ENCODE measurements at places on chromosomes 5 and 9.

DNA sequence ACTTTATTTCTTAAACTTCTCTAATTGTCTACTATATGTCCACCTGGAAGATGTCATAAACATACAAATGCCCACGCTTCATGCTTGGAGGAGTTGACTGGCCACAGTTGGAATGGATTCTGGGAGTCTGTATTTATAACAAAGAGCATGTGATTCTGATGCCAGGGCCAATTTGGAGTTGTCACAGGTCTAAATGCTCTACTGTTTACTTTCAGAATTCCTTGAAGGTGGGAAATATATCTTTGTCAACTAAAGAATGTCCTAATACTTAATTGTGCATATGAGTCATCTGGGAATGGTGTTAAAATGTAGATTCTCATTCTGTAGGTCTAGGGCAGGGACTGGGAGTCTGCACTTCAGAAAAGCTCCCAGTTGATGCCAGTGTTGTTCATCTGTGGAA is 196.1 kb downstream of the ANXA1 start:
- DNase-seq, result no peak

DNA sequence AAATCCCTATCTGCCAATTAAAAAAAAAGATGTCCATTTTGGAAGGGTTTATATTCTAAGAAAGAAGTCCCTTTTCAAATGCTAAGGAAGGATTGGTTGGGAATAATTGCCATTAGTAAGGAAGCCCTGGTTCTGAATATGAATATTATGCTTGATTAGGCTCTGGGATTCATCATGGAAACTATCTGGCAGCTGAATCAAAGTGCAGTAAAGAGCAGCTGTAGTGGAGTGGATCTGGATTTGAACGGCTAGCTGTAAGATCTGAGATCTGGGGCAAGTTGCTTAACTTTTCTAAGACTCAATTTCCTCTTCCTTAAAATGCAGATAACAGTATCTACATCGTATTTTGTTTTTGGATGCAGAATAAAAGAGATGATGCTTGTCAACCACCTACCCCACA is 10.5 kb downstream of the IL12B start:
- no peak for DNase-seq

DNA sequence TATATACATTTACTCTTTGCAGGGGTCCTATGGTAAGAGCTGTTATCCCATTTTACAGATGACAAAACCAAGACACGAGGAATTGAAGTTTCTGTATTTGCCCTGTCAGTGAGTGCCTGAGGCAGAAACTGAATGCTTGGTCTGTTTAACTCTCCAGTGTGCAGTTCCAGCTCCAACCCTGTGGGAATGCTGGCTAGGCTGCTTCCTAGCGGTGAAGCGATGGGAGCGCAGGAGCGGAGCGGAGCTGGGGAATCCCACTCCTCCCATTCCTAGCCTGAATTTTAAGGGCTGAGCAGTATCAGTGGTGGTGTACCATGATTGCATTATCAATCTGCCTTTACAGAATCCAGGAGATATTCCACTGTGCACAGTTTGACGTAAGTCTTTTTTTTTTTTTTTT is 202.3 kb downstream of the LRRC70 start:
- no peak for DNase-seq

GRCh38 chr9:130040984-130041647 is 1.9 kb downstream of the FNBP1 start:
- no peak for DNase-seq

- no peak for DNase-seq
These were observed 937 bp downstream of the TMOD1 start for GRCh38 chr9:97502222-97502983.

DNA sequence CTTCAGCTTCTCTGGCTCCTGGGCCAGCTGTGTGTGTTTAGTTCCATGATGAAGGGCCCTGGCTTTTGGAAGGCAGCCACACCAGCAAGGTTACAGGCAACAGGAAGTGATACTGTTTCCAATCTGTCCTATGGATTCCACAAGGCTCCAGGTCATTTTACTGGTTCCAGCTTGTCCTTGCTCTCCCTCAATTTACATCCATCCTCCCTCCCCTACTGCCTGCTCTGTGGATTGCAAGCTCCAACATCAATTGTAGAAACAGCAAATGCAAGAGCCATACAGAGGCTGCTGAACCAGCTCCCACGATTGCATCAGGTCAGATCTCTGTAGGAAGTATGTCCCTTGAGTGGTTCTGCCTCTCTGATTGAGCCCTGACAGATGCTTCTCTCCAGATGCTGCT is 409.8 kb downstream of the NTRK2 start:
- DNase-seq, result no peak

GRCh38 chr9:27940535-27940934 is 367.3 kb upstream of the C9orf72 start:
- no peak for DNase-seq

- DNase-seq, result no peak
These were observed 236.3 kb downstream of the ARHGAP26 start for GRCh38 chr5:143006501-143006900.

- DNase-seq, result no peak
These were observed 20.1 kb downstream of the SYK start for GRCh38 chr9:90821697-90822096.

DNA sequence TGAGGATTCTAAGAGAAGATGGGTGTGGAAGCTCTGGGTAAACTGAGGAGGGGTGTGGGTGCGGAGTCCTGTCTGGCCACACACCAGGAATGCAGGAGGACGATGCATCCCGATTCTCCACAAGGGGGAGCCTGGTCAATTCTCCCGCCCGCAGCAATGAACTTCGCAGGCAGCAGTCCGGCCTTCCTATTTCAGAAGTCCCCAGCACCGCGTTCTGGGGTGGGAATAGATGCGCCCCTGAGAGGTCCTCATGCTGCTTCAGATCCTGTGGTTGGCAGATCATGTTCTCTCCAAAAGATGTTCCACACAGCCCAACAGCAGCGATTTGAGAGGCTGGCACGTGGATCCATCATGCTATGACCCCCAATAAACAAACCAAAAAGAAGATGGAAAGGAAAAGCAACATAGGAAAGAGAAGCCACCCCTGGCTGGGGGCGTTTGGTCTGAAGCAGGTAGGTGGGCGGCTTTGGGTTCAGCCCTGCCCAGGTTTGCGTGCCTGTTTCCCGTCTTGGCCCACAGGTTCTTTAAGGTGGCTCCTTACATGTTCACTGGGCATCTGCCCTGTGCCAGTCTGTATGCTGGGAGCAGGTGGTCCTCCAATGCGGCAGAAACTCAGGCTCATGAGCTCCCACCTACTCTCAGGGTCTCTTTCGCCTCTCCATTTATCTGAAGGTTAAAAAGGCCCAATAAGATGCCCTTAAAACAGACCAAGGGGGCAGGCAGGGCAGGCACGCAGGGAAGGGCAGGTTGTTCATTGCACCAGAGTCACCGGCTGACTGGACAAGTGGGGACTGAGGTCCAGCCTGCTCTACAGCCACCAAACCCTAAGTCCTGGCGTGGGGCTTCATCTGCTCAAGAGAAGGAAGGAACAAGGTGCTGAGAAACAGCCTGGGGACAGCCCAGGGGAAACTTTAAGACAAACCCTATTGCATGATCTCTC is 171.6 kb downstream of the PAX5 start:
- DNase-seq, result no peak

DNA sequence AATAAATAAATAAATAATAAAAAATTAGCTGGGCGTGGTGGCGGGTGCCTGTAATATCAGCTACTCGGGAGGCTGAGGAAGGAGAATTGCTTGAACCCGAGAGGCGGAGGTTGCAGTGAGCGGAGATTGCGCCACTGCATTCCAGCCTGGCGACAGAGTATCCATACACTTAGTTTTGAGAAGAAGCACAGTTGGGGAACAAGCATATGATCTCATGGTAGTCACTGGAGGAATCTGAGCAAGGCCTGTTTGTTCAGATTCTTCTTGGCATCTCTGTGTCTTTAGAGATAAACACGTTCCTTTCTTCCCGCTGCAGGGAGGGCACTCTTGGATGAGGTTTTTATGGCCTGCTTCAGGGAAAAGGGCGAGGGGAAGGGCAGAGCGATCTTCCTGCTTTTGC is 15.6 kb upstream of the DENND1A start:
- DNase-seq, result no peak

DNA sequence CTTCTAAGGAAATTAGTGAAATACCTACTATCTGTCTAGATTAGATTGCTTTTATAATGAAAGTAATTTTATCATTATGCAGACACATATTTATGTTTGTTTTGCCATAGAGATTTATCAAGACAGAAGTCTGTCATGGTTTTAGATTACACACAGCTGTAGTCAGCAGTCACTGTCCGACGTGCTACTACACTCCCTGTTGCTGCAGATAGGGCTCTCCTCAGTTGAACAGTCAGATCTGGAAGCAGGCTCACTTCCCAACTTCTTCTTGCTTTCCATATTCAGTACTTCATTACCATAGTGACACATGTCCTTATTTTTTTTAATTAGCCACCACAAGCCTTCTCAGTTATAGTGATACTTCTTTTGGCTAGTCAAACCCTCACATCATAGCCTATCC is 329.9 kb upstream of the ITGA1 start:
- DNase-seq, result no peak

DNA sequence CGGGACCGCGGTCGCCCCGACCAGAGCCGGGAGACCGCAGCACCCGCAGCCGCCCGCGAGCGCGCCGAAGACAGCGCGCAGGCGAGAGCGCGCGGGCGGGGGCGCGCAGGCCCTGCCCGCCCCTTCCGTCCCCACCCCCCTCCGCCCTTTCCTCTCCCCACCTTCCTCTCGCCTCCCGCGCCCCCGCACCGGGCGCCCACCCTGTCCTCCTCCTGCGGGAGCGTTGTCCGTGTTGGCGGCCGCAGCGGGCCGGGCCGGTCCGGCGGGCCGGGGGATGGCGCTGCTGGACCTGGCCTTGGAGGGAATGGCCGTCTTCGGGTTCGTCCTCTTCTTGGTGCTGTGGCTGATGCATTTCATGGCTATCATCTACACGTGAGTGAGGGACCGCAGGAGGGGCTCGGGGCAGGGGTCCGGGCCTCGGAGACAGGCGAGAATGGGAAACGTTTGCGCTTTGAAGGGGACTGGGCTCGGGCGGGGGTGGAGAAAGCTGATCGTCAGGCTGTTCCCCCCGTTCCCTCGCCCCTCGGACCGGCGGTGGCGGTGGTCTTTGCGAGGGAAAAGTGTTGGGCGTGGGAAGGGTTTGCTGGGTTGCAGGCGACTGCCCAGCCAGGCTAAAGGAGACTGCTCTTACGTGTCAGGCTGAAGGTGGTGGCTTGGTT is 457 bp downstream of the UGCG start:
- DNase-seq, result peak; percentile 8

DNA sequence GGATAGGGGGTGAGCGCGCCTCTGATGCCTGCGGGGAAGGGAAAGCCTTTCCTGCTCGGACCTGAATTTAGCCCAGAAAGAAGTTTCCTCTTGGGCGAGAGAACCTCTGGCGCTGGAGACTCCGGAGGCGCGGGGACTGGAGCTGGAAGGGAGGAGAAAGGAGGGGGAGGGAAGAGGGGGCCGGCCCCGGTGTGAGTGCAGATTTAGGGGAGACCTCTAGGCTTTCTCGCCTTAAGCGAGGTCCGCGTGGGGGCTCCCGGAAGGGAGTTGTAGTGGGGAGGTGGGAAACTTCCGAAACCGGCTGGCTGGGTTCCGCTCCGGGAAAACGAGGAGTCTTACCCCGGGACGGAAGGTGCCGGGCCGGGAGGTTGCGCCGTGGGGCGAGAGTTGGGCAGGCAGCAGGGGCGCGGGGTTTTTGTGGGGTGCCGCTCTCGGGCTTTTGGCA is 1.3 kb downstream of the PCSK5 start:
- no peak for DNase-seq
